ENCODE measurements at places on chromosomes 6 and 20. TPM values are rescaled to one million over a fixed set of nuclear protein-coding genes. Genes with fewer than 3 reads are reported as not detected.

DNA sequence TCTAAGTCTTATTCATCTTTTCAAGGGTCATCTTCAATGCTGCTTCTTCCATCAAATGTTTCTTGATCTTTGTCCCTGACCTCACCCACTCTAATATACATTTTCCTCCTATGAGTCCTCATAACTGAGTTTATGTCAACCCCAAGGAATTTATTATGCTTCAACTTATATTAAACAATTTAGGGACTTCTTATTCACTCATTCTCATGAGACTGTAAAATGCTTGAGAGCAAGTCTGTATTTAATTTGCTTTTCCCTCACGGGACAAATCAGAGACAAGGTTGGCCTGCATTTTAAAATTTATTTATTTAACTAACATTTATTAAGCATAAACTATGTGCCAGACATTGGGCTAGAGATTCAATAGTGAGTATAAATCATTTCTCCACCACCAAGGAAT lies 312.0 kb upstream of the NT5E start:
- DNase-seq, result no peak

DNA sequence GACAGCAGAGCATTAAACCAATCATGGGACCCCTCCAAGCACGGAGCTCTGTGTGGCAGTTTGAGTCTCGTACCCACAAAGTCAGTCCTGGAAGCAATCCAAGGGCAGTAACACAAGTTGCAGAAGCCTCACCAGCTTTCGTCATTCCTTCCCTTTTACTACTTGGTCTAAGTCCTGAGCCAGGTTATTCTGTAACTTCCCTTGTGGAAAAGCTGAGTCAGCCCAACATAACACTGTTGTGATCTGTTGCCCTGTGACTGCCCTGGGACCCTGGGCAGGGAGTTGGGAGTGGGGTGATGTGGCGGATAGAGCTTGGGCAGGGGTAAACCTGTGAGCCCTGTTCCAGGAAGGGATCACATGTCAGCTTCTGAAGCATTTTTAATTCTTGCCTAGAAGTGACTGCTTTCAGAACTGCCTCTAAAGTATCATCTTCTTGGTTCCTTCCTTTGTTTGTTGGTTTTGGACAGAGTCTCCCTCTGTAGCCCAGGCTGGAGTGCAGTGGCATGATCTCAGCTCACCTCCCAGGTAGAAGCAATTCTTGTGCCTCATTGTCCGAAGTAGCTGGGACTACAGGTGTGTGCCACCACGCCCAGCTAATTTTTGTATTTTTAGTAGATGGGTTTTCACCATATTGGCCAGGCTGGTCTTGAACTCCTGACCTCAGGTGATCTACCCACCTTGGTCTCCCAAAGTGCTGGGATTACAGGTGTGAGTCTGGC lies 183.7 kb upstream of the JAG1 start:
- no peak for DNase-seq

GRCh38 chr6:17305219-17306001 lies 24.2 kb downstream of the RBM24 start:
- no peak for DNase-seq

GRCh38 chr20:50020288-50020687 lies 37.5 kb downstream of the SNAI1 start:
- DNase-seq, result no peak

- DNase-seq, result no peak
These were observed at the start of gene GCNT2 for GRCh38 chr6:10521104-10521808. Gene GCNT2 (plus strand): TSS chr6:10521351. CDS start chr6:10528912, 7,561 bp downstream.

- no peak for DNase-seq
These were observed 15.2 kb downstream of the TUBB2B start for GRCh38 chr6:3212261-3212660.

The PDSS2 gene
- total RNA-seq, result 12.0 TPM

The CBLN4 gene
- 7.6 TPM for total RNA-seq

The TINAG gene
- total RNA-seq, result not detected

The HLA-DQB2 gene
- total RNA-seq, result not detected

The ZNF334 gene
- 9.9 TPM for total RNA-seq

Data from ovary (tissue), 10 donors.